Stimulated activated CD8-positive, alpha-beta memory T cell treated with anti-CD3 and anti-CD28 coated beads, Interleukin-2, amount 100 ng/mL, for 48 hours (primary cell): ENCODE measurements at places on chromosomes 6 and 20.

GRCh38 chr6:54053881-54054391 lies 57.3 kb upstream of the MLIP start:
- no peak for DNase-seq

- DNase-seq, result no peak
Observed at GRCh38 chr6:43836507-43837240, 66.7 kb downstream of the VEGFA start.

- no peak for DNase-seq
Observed at GRCh38 chr20:63895952-63896263, 982 bp downstream of the DNAJC5 start.

DNA sequence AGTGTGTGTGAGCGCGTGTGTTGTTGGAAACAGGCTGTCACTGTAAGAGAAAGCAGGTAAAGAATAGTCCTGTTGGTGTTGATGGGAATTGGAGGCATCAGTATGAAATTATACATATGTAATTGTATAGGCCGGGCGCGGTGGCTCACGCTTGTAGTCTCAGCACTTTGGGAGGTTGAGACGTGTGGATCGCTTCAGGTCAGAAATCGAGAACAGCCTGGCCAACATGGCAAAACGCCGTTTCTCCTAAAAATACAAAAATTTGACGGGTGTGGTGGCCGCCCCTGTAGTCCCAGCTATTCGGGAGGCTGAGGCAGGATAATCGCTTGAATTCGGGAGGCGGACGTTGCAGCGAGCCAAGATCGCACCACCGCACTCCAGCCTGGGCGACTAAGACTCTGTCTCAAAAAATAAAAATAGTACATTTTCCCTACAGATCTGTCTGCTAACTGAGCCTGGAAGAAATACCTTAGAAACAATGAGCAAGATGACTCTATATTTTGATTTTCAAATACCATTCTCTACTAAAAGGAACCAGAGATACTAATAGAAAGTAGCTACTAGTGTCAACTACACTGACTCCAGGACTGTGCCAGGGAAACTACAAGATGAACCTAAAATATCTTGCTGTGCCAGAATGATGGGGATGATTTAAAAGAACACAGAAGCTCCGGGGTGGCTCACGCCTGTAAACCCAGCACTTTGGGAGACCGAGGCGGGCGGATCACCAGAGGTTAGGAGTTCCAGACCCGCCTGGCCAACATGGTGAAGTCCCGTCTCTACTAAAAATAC lies 110.8 kb downstream of the TRIM27 start:
- no peak for DNase-seq
